ENCODE measurements at places on chromosomes 2 and 18. TPM values are rescaled to one million over a fixed set of nuclear protein-coding genes. Genes with fewer than 3 reads are reported as not detected.

CNGA3 gene
- 0.22 TPM for polyA plus RNA-seq

TMEM247 gene
- polyA plus RNA-seq, result not detected

PELI1 gene
- polyA plus RNA-seq, result 26.6 TPM

ANKRD30B gene
- 0.01 TPM for polyA plus RNA-seq

SEC11C gene
- 87.3 TPM for polyA plus RNA-seq

SERPINB3 gene
- not detected for polyA plus RNA-seq

FZD7 gene
- 27.9 TPM for polyA plus RNA-seq

NBEAL1 gene
- polyA plus RNA-seq, result 11.9 TPM

POTEI gene
- polyA plus RNA-seq, result 0.19 TPM

- DNase-seq, result no peak
Measured at GRCh38 chr2:38245114-38245641, 131.9 kb downstream of the ATL2 start.

- no peak for DNase-seq
Measured at GRCh38 chr2:221334481-221335218, 237.5 kb downstream of the EPHA4 start.

DNA sequence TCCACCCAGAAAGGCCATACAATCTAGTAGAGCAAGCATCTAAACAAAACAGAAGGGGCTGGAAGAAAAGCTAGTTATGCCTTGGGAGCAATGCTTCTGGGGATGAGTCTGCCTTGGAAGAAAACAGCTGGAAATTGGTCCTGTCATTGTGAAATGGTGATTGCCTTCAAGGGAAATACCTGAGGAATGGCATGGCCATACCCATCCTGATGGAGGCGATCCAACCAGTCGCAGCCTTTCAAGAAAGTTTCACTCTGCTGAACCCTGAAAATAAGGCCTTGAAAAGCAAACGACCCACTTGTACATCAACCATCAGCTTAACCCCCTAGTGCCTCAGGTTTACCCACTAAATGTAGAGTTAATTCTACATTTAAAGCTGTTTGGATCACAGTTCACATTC, 72.6 kb upstream of the PID1 start:
- DNase-seq, result no peak

DNA sequence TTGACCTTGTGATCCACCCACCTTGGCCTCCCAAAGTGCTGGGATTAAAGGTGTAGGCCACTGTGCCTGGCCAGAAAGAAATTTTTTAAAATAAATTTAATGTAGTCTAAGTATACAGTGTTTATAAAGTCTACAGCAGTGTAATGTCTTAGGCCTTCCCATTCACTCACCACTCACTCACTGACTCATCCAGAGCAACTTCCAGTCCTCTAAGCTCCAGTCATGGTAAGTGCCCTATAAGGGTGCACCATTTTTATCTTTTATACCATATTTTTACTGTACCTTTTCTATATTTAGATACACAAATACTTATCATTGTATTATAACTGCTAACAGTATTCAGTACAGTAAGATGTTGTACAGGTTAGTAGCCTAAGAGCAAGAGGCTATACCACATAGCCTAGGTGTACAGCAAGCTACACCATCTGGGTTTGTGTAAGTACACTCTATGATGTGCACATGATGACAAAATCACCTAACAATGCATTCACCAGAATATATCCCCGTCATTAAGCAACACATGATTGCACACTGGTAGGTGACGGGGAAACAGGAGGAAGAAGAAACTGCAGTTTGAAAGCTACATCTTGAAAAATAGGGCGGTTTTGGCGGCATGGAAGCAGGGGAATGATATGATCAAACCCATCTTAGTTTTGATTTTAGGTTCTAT, 105.1 kb upstream of the ITGB6 start:
- no peak for DNase-seq

GRCh38 chr2:235570966-235571692, 77.3 kb downstream of the AGAP1 start:
- no peak for DNase-seq

- no peak for DNase-seq
Measured at GRCh38 chr2:174786066-174786725, 21.9 kb upstream of the CHRNA1 start.

DNA sequence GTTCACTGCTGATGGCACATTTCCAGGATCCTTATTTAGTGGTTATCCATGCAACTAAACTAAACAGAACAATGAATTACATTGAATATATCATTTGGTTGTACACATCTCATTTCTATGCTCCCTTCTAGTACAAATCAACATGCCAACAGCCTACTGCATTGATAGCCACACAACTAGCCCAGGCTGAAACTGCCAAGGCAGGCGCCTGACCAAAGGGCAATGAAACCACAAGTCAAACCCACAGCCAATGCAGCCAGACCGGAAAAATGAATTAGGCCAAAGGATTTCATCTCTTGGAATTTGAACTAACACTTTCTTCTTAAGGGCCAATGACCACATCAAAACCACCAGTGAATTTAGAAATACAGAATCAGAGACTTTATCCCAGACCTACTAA, 196.4 kb downstream of the NOL4 start:
- DNase-seq, result no peak

DNA sequence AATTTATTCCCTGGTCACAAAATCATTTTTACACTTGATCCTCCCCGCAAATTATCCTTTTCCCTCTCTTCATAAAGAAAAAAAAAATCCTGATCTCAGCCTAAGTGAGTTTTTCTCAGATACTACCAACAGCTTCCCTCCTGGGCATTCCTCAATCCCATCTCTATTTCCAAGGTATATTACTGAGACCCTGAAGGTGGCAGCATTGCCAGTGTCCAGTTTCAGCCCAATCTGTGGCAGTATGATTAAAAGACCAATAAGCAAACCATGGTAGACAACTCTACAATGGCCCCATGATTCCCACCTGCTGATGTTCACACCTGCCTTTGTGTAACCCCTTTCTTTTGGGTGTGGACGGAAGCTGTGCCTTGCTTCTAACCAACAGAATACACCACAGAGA, 45.1 kb downstream of the CCDC93 start:
- no peak for DNase-seq

- DNase-seq, result no peak
Measured at GRCh38 chr2:151665959-151666358, 68.3 kb downstream of the NEB start.
